Colonic mucosa (tissue), 4 donors: ENCODE measurements at places on chromosomes 1 and 21. TPM values are rescaled to one million over a fixed set of nuclear protein-coding genes. Genes with fewer than 3 reads are reported as not detected.

GRCh38 chr1:214658785-214659184 lies 55.8 kb downstream of the CENPF start:
- DNase-seq = no peak

- no peak for DNase-seq
Measured at GRCh38 chr1:169113613-169114119, 7.2 kb downstream of the ATP1B1 start.

DNA sequence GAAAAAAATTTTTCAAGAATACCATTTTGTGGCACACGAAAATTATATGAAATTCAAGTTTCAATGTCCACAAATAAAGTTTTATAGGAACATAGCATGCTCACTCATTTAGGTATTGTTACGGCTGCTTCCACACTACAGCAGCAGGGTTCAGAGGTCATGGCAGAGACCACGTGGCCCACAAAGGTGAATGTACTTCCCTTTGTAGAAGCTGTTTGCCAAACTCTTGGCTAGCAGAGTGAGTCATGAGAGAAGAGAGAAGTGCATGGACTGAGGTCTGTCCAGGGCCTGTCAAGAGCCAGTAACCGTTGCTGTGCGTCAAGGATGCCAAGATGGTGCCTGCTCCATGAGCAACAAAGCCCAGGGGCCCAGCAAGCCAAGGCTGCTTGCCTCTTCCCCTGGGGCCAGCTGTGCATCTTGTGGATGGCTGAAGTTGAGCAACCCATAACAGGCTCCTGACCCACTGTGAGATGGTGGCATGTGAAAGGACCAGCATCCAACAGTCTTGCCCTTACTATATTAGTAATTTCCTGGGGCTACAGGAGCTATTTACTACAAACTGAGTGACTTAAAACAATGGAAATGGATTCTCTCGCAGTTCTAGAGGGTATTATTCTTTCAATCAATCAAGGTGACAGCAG lies 64.8 kb upstream of the ATP5PO start:
- DNase-seq = no peak

DNA sequence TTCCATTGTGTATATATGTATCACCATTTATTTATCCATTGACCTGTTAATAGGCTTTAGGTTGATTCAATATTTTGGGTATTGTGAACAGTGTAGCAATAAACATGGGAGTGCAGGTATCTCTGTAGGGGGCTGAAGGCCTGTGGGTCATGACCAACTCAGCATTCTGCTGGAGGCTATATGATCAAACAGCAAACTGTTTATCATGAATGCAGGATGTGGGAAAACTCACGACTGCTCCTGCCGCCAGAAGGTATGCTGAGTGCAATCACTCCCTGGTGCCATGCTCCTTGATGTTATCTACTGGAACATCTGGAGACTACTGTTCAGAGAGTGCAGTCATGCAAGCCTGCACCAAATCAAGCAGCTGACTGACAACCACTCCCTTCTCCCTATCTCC lies 275.2 kb downstream of the COL11A1 start:
- DNase-seq = no peak

- no peak for DNase-seq
Measured at GRCh38 chr1:25505656-25506385, 37.6 kb upstream of the LDLRAP1 start.

DNA sequence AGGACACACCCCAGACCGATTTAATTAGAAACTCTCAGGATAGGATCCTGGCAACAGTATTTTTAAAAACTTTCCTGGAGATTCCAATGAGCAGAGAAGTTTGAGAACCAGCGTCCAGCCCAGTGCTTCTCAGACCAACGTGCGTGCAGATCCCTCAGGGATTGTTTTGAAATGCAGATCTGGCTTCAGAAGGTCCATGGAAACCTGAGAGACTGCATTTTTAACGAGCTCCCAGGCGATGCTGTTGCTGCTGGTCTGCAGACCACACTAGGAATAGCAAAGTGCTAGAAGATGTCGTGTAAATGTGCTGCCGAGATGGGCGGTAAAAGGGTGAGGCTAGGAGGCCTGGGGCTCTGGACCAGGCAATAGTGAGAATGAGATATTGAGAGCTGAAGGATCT lies 18.4 kb upstream of the CASQ1 start:
- no peak for DNase-seq

- DNase-seq = no peak
Measured at GRCh38 chr1:172670316-172670715, 11.4 kb downstream of the FASLG start.

STIL gene
- 9.6 TPM for total RNA-seq

TPTE gene
- total RNA-seq = not detected

OR2L2 gene
- total RNA-seq = not detected
